ENCODE measurements at places on chromosomes 12 and 14.

DNA sequence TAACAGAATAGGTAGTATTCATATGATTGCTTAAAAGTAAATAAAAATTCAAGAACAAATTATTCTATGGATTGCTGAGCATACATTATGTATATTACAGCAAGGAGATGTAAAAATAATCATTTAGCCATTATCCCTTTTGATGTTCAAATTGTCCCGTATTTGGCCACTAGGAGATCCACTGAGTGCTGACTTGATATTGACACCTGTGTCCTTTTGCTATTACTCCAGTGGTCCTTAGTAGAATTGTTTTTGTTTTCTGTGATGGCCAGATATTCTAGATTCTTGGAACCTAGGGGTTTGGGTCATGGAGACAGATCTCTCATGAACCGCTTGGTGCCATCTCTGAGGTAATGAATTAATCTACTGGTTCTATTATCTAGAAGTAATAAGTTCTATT is 16.8 kb downstream of the ERO1A start:
- DNase-seq: no peak

DNA sequence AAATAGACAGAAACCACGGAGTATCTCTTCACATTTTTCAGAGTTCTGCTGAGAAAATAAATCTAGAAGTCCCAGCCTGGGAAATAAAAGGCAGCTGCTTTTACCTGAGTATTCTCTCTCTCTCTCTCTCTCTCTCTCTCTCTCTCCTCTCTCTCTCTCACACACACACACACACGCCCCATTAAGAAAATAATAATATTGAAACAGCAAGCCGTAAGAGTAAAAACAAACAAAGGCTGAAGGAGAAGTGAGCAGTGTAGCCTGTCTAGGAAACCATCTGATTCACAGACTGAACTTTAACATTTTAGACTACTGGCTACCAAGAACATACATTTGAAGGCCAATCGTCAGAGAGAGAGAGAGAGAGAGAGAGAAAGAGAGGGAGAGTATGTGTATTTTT is 8.4 kb downstream of the PTHLH start:
- DNase-seq: no peak

DNA sequence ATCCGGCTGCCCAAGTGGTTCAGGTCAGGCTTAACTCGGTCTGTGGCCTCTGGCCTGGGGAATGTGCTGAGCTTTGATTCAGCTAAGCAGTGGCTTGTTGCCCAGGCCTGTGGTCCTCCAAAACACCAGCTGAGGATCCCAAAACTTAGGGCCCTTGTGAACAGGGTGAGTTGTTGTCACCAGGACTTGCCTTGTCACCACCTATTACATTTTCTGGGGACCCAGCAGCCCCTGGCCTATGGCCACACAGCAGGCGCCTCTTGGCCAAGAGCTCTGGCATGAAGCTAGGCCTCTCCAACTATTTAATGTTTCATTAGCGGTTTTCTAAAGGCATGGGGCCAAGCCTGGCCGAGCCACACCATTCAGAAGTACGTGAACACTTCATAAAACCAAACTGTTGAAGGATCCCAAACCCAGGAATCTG is 343.7 kb downstream of the CACNA1C start:
- no peak for DNase-seq

DNA sequence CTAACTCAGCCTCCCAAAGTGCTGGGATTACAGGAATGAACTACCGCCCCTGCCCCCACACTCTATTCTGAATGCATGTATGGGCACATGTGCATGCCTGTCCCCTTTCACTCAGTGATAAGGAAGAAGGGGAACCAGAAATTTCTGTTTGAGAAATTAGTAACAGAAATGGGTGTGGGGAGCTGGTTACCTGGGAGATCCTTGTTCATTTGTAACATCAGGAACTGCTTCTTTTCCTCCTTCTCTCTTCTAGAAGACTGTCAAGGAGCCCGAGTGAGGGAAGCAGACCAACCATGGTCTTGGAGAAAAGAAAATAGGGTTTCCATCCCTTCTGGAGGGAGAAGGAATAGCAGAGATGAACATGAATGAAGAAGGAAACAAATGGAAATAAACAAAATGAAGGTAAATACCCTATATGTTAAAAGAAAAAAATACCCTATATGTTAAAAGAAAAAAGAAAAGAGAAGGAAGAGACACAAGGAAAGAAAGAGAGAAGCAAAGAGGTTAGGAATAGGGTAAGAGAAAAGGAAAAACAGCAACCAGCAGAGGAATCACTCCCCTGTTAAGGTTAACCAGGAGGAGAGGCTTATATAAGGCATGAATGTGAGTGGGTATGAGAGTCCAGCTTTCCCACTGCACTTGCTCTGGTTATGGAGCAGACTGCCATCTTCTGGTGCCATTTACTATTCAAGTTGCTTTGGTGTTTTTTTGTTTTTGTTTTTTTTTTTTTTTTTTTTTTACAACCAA is 3.3 kb downstream of the PPP1R3E start:
- no peak for DNase-seq
